Mesenteric fat pad (tissue), 1 donor: ENCODE measurements at places on chromosomes 6 and 20.

GRCh38 chr20:61829526-61829925, 236.2 kb downstream of the TAF4 start:
- no peak for DNase-seq

GRCh38 chr20:49323622-49324238, 45.9 kb upstream of the ZNFX1 start:
- no peak for DNase-seq

GRCh38 chr6:170476360-170476759, 76.7 kb downstream of the PSMB1 start:
- no peak for DNase-seq

GRCh38 chr6:5624256-5624655, 362.9 kb downstream of the FARS2 start:
- DNase-seq = no peak

- no peak for DNase-seq
Measured at GRCh38 chr6:77715588-77715987, 62.7 kb downstream of the MEI4 start.

DNA sequence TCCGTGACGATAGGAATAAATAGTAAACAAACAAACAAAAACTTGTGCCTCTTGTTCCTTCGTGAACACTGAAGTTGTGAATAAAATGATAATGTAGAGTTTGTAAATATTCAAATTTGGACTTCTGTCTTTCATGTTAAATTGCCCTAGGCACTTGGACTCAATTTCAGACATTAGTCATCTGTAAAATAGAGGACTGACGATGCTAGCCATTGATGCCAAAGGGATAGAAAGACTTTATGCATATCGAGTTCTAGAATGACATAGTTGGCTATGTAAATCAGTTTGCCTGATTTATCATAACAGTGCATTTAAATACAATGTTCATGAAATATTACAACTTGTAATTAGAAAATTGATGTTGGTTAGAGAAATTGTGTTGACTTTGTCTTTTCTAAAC, 45.9 kb upstream of the FLRT3 start:
- no peak for DNase-seq

GRCh38 chr6:137883400-137884148, 16.5 kb downstream of the TNFAIP3 start:
- DNase-seq = no peak

DNA sequence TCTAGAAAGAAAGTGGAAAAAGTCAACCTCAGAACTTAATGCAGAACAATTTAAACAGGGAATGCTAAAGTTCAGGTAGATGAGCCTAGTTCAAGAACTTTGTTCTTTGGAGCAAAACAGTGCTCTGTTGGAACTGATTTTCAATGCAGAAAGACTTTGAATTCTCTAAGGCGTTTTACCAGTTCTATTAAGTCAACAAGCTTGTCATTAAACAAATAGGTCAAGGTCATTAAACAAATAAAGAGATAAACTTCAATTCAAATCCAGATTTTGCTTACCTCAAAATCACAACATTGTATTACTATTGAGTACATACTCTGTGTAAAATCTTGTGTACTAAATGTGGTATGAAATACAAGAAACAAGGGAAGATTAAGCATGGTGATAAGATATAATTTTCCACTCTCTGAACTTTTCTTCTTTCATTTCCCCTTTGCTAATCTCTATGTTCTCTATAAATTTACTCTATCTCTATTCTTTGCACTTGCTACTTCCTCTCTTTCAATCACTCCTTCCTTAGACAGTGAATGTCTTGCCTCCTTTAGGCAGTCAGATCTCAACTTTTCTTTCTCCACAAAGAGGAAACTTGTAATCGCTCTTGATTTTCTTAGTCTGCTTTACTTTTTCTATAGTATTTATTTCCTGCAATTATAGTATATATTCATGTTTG, 160.8 kb upstream of the KHDRBS2 start:
- no peak for DNase-seq

DNA sequence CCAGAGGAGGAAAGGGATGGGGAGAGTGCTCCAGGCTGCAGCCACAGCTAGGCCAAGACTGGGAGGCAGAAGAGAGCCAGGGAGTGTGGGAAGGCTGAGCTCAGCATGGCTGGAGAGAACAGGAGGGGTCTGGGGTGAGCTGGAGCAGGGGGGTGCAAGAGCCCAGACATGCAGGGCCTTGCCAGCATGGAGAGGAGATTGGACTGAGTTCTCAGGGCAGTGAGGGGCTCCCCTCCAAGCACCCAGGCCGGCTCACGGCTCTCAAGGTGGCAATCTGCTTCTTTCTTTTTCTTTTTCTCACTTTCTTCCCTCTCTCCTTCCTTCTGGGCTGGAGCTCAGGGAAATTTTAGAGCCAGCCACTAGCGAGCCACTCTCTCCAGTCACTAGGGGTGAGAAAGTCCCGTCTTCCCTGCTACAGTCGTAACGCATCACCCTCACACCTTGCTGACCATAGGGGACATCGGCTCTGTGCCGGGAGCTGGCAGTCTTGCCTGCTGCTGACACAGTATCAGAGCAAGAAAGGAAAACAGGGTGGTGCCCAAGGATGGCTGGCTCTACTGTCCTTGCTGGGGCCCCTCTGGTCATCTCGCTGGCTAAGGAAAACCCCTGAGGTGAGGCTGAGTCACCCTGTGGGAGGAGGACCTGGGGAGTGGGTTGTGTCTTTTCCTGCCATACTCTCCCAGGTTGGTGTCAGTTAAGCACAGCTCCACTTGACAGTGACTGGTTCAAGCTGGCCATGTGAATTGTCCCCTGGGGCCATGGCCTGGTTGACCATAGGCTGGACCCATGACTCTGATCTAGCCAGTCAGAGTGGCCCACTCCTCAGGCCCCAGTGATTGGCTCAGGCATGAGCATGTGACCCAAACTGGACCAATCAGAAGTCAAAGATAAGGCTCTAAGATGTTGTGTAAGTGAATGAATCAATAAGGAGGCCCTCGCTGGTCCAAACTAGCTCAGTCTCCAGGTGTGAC, 135.1 kb upstream of the PMEPA1 start:
- no peak for DNase-seq

GRCh38 chr6:157693867-157694266, 129.2 kb upstream of the SNX9 start:
- DNase-seq = no peak

DNA sequence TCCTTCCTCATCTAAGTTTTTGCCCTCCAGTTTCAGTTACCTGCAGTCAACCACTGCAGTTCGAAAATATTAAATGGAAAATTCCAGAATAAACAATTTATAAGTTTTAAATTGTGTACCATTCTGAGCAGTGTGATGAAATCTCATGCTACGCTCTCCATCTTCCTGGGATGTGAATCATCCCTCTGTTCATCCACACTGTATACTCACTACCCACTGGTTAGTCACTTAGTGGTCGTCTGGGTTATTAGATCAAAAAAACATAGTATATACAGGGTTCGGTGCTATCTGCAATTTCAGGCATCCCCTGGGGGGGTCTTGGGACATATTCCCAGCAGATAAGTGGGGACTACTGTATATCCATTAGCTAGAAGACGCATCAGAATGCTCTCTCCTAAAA, 151.9 kb upstream of the SLC22A16 start:
- no peak for DNase-seq

- DNase-seq = no peak
Measured at GRCh38 chr20:56289652-56290051, 41.1 kb downstream of the MC3R start.

DNA sequence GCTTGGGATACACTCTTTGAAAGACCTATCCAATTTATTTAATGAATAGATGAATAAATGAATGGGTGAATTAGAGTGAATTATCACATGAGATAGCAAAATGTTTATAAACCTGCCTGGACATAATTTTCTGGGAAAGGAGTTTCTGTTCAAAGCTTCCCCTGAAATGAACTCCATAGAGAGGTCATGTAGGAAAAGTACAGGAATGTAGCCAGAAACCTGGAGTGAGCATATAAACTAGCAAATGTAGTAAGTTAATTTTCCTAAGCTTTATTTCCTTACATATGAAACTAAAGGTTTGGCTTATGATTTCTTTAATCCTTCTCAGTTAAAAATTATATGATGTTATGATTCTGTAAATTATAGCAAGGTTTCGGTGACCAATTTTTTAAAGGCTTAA, 380.3 kb upstream of the RSPO3 start:
- DNase-seq = no peak

DNA sequence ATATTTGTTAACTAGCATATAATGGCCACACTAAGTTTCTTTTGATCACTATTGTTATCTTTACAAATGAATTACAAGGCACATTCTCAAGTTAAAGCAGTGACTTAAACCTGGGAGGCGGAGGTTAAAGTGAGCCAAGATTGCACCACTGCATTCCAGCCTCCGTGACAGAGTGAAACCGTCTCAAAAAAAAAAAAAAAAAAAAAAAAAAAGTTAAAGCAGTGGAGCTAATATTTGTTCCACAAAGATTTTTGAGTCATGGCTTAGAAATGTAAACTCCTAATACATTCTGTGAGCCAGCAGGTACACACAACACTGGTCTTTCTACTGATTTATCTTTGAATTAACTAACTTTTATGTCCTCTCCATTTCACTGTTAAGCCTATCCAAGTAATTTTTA, 221.7 kb upstream of the HTR1E start:
- no peak for DNase-seq

DNA sequence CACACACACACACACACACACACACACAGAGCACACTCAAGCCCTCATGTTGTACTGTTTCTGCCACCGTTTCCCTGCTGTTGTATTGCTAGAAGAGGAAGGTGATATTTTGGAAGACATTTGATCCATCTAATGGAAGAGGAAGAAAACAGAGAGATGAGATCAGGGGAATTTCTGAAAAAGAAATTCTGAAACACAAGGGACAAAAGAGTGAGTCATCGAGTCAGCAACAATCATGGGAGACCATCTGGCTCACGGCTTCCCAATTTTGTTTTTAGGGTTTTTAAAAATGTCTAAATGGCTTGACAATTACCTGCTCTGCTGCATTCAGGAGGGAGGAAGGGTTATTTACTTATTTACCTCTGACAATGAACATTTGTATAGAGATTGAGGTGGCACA, 22.0 kb downstream of the SOX4 start:
- DNase-seq = no peak

- no peak for DNase-seq
Measured at GRCh38 chr20:64069614-64070243, 6.7 kb downstream of the TCEA2 start.

GRCh38 chr6:32849126-32849525, 4.4 kb downstream of the TAP1 start:
- DNase-seq = no peak

GRCh38 chr6:4380881-4381281, 245.5 kb upstream of the ECI2 start:
- no peak for DNase-seq

GRCh38 chr6:147699637-147700036, 191.1 kb downstream of the SAMD5 start:
- DNase-seq = no peak

GRCh38 chr20:55961376-55962330, 43.7 kb downstream of the CBLN4 start:
- no peak for DNase-seq

GRCh38 chr6:118537574-118537973, 10.5 kb upstream of the PLN start:
- no peak for DNase-seq

GRCh38 chr6:163490826-163491577, 76.5 kb downstream of the QKI start:
- no peak for DNase-seq

DNA sequence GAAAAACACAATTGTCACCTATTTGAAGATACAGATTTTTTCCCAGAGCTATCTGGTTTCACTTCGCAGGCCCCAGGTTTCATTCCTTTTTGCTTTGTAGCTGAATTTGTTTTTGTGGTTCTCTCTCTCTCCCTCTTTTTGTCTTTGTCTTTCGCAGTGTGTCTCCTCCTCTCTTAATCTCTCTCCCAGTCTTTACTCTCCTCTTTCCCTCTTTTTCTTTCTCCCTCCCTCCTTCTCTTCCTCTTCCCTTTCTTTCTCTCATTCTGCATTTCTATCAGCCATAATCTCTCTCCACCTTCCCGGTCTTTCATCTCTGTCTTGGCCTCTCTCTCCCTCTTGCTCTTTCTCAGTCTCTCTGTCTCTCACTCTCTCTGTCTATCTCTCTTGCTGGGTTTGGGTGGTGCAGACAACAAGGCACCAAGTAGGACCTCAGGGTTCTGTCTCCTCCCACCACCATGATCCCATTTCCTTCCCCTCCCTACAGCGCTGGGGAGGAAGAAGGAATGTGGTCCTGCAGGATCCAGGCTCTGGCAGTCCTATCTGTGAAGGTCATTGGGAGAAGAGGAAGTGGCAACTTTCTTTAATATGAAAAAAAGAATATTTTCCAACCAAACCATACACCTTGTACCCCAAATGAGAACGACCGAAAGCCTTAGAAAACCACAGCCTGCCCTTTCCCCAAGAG, 63.2 kb downstream of the BANF2 start:
- no peak for DNase-seq

DNA sequence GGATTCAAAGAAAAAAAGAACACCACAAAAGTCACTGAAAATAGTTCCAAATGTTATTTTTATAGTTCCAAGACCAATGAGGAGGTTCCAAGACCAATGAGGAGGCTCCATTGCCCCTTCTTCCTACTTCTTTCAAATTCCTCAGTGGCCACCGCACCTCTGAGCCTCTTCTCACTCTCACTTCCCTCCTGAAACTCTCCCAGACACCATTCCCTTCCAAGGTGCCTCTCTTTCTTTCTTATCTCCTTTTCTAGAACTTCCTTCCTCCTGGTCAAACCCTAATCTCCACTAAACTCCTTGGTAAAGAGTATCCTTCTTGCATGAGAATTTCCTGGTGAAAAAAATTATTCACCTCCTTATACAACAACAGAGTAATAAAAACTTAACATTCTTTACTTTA, 20.4 kb upstream of the MCUR1 start:
- no peak for DNase-seq

DNA sequence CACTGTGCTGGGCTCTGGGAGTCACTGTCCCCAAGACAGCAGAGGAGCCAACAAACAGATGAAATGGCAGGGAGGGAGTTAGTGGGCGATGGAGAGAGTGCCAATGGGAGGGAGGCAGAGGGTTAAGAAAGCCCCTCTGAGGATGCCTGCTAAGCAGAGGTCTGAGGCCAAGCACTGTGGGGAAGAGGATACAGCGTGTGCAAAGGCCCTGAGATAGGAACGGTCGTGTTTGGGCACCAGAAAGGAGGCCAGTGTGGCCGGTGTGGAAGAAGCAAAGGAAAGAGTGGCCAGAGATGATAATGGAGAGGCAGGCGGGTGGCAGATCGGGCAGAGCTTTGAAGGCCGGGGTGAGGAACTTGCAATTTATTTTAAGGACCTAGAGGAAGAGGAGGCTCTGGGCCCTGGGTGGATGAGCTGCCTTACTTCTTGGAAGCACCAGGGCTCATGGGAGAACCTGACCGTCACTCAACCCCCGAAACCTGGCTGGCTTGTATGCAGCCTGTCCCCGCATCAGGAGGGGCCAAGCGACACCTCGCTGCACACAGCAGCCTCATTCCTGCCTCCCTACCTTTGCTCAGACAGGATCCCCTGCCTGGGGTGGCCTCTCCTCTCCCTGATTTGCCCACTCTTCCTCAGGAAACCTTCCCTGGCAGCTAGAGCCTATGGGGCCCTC, 73.0 kb downstream of the KCNB1 start:
- no peak for DNase-seq
